Glomerular endothelial cell (primary cell): ENCODE measurements at places on chromosomes 16 and 17. TPM values are rescaled to one million over a fixed set of nuclear protein-coding genes. Genes with fewer than 3 reads are reported as not detected.

DNA sequence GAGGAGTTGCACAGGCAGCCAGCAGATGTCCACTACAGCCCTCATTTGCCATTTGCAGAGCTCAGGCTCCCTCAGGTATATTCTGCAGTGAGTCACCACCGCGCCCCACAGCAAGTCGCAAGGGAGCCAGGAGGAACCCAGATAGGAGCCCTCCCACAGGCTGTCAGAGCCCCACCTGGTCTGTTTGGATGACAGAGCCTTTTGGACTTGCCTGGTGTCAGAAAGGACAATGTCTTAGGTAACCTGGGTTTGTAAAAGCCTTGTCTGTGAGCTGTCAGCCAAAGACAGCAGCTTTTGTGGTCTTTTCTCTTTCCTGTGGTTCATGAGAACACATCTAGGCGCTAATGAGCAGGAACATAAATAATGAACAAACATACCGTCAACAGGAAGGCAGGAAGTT is 70.9 kb downstream of the GNAO1 start:
- DNase-seq: no peak

DNA sequence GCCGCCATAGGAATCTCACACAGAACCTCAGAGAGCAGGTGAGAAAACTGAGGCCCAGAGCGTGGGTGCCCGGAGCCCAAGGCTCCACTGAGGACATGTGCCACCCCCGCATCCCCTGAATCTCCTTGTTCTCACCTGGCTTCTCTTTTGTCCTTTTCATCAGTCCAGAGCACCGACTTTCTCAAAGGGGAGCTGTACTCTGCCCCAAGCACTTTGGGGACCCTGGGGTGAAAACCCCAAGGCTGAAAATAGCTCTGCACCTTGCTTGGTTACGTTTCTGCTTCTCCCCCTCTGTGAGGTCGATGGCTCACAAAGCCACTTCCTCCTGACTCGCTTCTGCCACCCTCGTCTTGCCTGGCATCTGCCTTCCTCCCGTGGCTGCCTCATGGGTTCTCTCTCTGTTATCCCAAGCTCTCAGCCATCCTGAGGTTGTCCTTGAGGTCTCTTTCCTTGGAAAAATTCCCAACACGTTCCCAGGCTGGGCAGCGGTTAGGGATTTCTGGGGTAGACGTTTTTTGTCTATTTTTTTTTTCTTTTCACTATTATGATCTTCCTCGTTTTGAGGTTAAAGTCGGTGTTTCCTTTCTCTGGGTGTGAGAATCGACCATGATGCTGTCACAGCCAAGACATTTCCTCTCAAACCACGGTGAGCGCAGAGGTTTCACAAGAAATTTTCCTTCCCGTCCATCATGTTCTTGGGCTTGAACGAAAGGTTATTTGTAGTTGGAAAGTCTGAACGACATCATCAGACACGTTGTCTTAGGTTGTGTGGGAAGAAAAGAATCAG is 37.2 kb downstream of the IRF8 start:
- DNase-seq: no peak

Gene CRISPLD2
- 9.9 and 19.0 TPM in 2 replicates for total RNA-seq

Gene CACNG3
- not detected in 2 replicates for total RNA-seq
